HepG2 (cell line): ENCODE measurements at places on chromosomes 6 and 20.

DNA sequence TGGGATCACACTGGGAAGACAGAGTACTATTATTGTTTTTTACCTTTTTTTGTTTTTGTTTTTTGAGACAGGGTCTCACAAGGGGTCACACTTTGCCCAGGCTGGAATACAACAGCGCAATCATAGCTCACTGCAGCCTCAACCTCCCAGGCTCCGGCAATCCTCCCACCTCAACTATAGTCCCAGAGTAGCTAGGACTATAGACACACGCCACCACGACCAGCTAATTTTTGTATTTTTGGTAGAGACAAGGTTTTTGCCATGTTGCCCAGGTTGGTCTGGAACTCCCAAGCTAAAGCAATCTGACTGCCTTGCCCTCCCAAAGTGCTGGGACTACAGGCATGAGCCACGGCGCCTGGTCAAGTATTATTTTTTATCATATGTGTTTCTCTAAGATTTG lies 81.0 kb downstream of the ZMYND8 start:
- H3K4me3 ChIP-seq, result no peak overlapping the region
- H3K27ac ChIP-seq, result no peak overlapping the region

DNA sequence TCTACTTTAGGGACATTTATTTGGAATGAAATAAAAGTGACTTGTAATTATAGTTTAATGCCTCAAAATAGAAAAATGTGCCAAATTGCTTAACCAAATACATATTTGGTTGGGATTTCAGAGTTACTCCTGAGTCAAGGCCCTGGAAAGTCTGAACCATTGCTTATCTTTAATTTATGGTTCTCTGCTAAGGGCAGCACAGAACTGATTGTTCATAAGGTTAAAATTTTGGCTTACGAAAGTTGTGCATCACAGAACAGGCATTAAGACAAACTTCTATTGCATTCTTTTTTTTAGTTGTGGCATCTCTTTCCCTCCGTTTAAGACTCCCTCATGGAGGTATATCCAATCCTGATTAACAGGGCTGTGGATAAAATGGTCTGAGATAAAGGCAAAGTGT lies 92.2 kb upstream of the TENT5A start:
- no peak overlapping the region for H3K4me3 ChIP-seq
- peaks cover 46% of the 10 kb centered on the region for H3K4me1 ChIP-seq
- H3K27ac ChIP-seq, result no peak overlapping the region
- no peak for DNase-seq
- no peaks in the 10 kb centered on the region for H3K36me3 ChIP-seq

- H3K4me3 ChIP-seq, result no peak overlapping the region
- no peaks in the 10 kb centered on the region for H3K36me3 ChIP-seq
- H3K4me1 ChIP-seq, result peaks cover 3% of the 10 kb centered on the region
- no peak overlapping the region for H3K27ac ChIP-seq
- H3K27me3 ChIP-seq, result no peaks in the 10 kb centered on the region; the same call in 1 of the 2 replicates
These were observed 5.4 kb upstream of the PRDM1 start for GRCh38 chr6:106080763-106081095.

GRCh38 chr6:12892151-12892550 lies 175.6 kb downstream of the PHACTR1 start:
- peaks cover 4% of the 10 kb centered on the region; the same call in 1 of the 2 replicates for H3K4me1 ChIP-seq
- no peaks in the 10 kb centered on the region for H3K36me3 ChIP-seq
- H3K27me3 ChIP-seq, result 0 out of 2 replicates have a peak, but pooled peaks cover 1% of the 10 kb centered on the region
- H3K4me3 ChIP-seq, result no peak overlapping the region
- DNase-seq, result no peak

- no peak overlapping the region for H3K4me3 ChIP-seq
- no peak overlapping the region for H3K27ac ChIP-seq
- H3K36me3 ChIP-seq, result peaks cover 90% of the 10 kb centered on the region
- no peak for DNase-seq
These were observed 15.8 kb downstream of the PSMB1 start for GRCh38 chr6:170537329-170537728.

- no peak overlapping the region for H3K27ac ChIP-seq
- no peak overlapping the region for H3K4me3 ChIP-seq
- no peaks in the 10 kb centered on the region for H3K27me3 ChIP-seq
- H3K4me1 ChIP-seq, result no peaks in the 10 kb centered on the region
- no peak for DNase-seq
- no peaks in the 10 kb centered on the region for H3K36me3 ChIP-seq
These were observed 199.8 kb downstream of the DHX35 start for GRCh38 chr20:39161900-39162299.

- DNase-seq, result no peak
- H3K27ac ChIP-seq, result no peak overlapping the region
- H3K4me1 ChIP-seq, result no peaks in the 10 kb centered on the region
- no peak overlapping the region for H3K4me3 ChIP-seq
These were observed 158.2 kb upstream of the ZFP64 start for GRCh38 chr20:52349806-52350205.
